Small intestine (tissue), 16 donors: ENCODE measurements at places on chromosomes 1 and 21.

DNA sequence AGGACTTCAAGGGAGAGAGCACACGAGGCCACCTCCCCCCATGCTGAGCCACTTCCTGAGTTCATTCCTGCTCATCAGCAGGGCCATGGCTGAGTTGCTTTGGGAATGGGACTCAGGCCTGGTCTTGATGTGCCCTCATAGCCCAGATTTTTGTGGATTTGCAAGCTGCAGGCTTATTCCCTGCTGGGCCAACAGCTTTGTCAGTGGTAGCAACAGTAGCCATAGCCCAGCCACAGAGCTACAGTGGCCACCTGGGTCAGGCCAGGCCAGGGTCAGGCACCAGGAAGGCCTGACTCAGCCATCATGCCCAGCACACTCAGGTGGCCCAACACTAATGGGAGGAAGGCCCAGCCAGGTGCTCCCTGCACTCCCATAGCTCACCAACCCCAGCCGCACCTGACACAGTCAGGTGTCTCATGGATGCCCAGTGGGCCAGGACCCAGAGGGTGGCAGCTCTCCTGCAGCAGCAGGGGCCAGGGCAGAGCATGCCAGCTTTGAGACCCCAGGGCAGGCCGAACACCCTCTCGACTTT is 33.5 kb downstream of the EPHA2 start:
- DNase-seq, result no peak
- H3K4me1 ChIP-seq, result no peaks in the 10 kb centered on the region
- no peaks in the 10 kb centered on the region for H3K27me3 ChIP-seq
- H3K27ac ChIP-seq, result no peak overlapping the region

- DNase-seq, result peak; percentile 41
- no peak overlapping the region for H3K4me3 ChIP-seq
- H3K4me1 ChIP-seq, result no peaks in the 10 kb centered on the region
- H3K27ac ChIP-seq, result no peak overlapping the region
- H3K27me3 ChIP-seq, result no peaks in the 10 kb centered on the region
- H3K36me3 ChIP-seq, result no peaks in the 10 kb centered on the region
Observed at GRCh38 chr1:183461350-183461749, 10.9 kb upstream of the SMG7 start.

DNA sequence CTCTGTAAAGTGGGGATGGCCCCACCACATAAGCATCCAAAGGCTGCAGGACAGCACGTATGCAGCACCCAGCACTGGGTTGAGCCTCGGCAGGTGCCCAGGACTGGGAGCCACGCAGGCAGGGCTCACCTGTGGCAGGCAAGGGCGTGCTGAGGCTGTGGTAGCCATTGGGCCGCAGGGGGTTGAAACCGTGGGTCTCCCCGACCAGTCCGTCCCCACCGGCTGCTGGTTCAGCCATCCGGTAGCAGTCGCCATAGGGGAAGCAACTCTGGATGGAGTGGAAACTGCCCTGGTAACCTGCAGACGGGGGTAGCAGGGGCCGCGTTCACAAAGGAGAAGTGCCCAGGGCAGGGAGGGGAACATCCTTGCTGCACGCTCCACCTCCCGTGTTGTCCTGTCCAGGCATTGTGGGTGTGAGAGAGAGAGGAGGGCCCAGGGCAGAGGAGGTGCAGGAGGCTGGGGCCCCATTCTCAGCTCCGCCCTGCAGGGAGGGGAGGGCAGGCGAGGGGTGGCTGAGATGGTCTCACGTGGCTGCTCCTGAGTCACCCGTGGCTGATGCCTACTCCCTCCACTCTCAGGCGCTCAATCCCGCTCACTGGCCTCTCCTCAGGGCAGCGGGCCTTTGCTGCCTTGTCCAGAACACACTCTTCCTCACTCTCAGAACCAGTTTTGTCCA is 49.9 kb downstream of the DMRTB1 start:
- no peaks in the 10 kb centered on the region for H3K36me3 ChIP-seq
- peak; percentile 46 for DNase-seq

- H3K27ac ChIP-seq, result no peak overlapping the region
- no peaks in the 10 kb centered on the region for H3K27me3 ChIP-seq
Observed at GRCh38 chr1:198232940-198233675, 76.3 kb downstream of the NEK7 start.

GRCh38 chr1:157189986-157190982 is 52.1 kb upstream of the ETV3 start:
- H3K4me3 ChIP-seq, result no peak overlapping the region
- no peaks in the 10 kb centered on the region for H3K27me3 ChIP-seq
- no peak for DNase-seq

DNA sequence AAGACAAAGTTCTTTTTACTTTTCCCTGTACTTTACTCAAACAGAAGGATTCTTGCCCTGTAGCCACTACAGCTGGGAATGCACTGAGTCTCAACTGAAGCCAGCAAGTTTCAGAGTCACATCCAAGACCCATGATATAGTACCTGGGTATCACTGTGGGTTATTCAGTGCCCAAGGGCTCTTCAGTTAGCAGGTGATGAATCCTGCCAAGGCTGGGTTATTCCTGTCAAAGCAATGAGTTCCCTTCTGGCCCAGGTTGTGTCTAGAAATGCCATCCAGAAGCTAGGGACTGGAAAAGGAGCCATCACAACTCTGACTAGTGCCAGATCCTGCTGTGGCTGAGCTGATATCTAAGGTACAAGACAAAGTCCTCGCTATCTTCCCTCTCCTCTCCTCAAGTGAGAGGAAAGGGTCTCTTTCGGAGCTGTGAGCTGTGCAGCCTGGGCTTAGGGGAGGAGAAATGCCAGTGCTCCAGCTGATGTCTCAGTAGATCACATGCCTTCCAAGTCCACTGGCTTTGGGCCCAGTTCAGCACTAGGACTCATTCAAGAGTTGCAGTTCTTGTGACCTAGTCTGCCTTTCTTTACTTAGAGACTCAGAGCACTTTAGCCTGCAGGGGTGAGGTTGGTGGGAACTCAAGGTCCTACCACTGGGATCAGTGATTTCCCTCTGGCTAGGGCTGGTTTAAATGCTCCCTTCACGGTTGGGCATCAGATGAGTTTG is 369.4 kb downstream of the TBX15 start:
- no peak overlapping the region for H3K27ac ChIP-seq
- H3K4me1 ChIP-seq, result no peaks in the 10 kb centered on the region
- no peak overlapping the region for H3K4me3 ChIP-seq
- no peaks in the 10 kb centered on the region for H3K36me3 ChIP-seq
- no peak for DNase-seq

- H3K4me1 ChIP-seq, result no peaks in the 10 kb centered on the region
- no peak overlapping the region for H3K4me3 ChIP-seq
- H3K27ac ChIP-seq, result no peak overlapping the region
- no peaks in the 10 kb centered on the region for H3K36me3 ChIP-seq
- H3K27me3 ChIP-seq, result no peaks in the 10 kb centered on the region
Observed at GRCh38 chr1:183019139-183019740, 4.0 kb upstream of the LAMC1 start.

DNA sequence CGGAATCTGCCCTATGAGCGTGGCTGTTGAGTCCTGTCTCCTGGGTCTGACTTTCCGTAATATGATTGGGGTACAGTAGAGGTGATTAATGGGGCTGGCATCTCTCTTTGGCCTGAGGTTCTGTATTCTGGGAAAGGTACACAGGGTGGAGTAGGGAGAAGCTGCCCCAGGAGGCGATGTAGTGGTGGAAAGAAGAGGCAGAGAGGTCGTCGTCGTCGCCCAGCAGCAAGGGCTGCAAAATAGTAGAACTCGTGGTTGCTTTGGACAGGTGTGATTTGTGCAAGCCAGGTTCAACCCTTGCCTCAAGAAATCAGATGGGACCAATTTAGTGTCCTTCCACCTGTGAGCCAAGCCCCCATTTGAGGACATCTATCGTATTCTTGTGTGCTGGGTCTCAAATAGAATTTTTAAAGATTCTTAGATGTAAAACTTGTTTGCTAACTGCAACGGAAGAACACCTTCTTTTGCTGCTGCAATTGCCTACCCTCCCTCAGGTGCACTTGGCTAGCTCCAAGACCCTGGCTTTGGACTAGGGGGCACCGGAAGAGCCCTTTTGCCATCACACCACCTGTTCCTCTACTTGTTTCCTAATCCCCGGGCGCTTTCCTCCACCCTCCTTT is 1.3 kb upstream of the HMGN2 start:
- DNase-seq, result no peak
- H3K4me3 ChIP-seq, result peak overlapping the region; percentile 69
- no peaks in the 10 kb centered on the region for H3K27me3 ChIP-seq
- H3K4me1 ChIP-seq, result peaks cover 2% of the 10 kb centered on the region

GRCh38 chr21:46092026-46092764 is 5.7 kb upstream of the COL6A2 start:
- H3K27me3 ChIP-seq, result peaks cover 3% of the 10 kb centered on the region
- DNase-seq, result no peak
- no peak overlapping the region for H3K4me3 ChIP-seq
- H3K36me3 ChIP-seq, result no peaks in the 10 kb centered on the region
- H3K4me1 ChIP-seq, result no peaks in the 10 kb centered on the region
- peak overlapping the region; percentile 79 for H3K27ac ChIP-seq

DNA sequence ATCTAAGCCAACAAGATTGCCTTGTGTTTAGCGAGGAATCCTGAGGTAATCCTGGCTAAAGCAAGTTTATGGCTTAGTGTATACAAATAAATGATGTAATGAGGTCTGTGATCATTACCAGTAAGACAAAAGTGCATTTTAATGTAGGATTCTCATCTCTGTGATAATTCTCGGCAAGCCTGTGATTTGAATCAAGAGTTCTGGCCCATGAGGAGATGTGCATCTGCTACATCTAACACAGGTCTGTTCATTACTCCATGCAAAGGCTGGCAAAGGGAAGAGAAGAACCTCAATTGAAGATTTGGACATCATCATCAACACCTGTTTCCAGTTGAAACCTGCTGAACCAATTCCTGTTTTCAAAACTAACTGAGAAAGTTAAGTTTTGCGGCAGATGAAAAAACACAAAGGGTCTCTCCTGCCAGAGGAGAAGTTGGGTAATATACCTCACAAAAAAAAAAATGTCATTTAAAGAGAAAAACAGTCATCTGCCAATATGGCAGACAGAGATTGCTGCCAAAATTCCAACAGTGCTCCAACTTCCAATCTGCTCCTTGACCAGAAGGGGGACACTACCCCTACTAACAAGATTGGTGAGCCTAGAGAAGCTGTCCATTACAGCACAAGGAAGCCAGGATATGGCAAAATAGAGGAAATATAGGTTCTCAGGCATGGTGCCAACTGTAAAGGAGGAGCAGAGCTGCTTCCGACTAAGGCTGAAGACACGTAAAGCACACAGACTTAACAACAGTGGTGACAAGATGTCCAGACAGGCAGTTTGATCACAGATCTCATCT is 453.7 kb downstream of the TTLL7 start:
- no peaks in the 10 kb centered on the region for H3K36me3 ChIP-seq
- no peak overlapping the region for H3K4me3 ChIP-seq
- H3K27me3 ChIP-seq, result no peaks in the 10 kb centered on the region
- DNase-seq, result no peak
- no peaks in the 10 kb centered on the region for H3K4me1 ChIP-seq

GRCh38 chr1:914891-915280 is 8.8 kb upstream of the SAMD11 start:
- no peak for DNase-seq
- no peaks in the 10 kb centered on the region for H3K36me3 ChIP-seq
- no peaks in the 10 kb centered on the region for H3K4me1 ChIP-seq
- H3K27ac ChIP-seq, result no peak overlapping the region
- H3K4me3 ChIP-seq, result no peak overlapping the region

GRCh38 chr1:8602471-8603219 is 214.8 kb downstream of the RERE start:
- peaks cover 2% of the 10 kb centered on the region for H3K4me1 ChIP-seq
- no peak overlapping the region for H3K4me3 ChIP-seq
- no peaks in the 10 kb centered on the region for H3K36me3 ChIP-seq
- no peak overlapping the region for H3K27ac ChIP-seq
- no peaks in the 10 kb centered on the region for H3K27me3 ChIP-seq

- no peak overlapping the region for H3K27ac ChIP-seq
- H3K36me3 ChIP-seq, result no peaks in the 10 kb centered on the region
- H3K4me3 ChIP-seq, result no peak overlapping the region
- peak; percentile 19 for DNase-seq
- no peaks in the 10 kb centered on the region for H3K4me1 ChIP-seq
Observed at GRCh38 chr1:241560146-241560848, 28.1 kb downstream of the KMO start.

- DNase-seq, result peak; percentile 39
- no peaks in the 10 kb centered on the region for H3K4me1 ChIP-seq
- H3K4me3 ChIP-seq, result no peak overlapping the region
- no peaks in the 10 kb centered on the region for H3K36me3 ChIP-seq
Observed at GRCh38 chr1:185551008-185551407, 183.2 kb upstream of the HMCN1 start.

- H3K27me3 ChIP-seq, result no peaks in the 10 kb centered on the region
- peaks cover 15% of the 10 kb centered on the region for H3K36me3 ChIP-seq
- H3K4me3 ChIP-seq, result no peak overlapping the region
- no peak for DNase-seq
- H3K4me1 ChIP-seq, result peaks cover 9% of the 10 kb centered on the region
Observed at GRCh38 chr1:52603630-52604029, 1.5 kb downstream of the GPX7 start.
